ENCODE measurements at places on chromosomes 1 and 21.

DNA sequence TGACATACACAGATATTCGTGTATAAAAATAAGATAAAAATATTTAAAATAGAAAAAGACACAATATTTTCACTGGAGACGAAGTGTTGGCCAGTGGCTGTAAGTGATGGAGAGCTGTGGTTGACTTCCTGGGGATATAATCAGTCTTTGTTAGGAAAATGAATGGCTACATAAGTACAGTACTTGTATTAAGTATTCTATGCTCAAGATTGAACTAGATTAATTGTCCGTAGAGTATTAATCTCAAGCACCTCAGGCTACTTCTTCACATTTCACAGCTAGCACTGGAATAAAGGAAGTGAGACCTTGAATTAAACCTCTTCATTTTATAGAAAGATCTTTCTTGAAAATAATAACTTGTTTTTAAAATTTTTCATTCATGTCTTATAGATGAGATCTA lies 39.0 kb upstream of the RGS5 start:
- DNase-seq, result no peak

DNA sequence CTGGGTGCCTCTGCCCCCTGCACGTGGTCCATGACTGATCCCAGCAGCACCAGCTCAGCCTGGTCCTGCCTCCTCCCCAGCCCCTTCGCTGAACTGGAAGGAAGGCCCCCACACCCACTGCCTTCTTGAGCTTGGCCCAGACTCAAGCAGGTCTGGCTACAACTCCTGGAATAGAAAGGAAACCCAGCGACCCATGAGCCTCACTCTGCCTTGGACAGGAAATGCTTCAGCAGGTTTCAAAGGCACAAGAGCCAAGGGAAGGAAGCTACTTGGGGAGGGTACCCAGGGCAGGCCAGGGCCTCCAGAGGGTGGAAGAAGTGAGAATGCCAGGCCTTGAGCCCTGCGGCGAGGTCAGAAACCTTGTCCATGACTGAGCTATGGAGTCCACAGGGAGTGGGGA lies 35.9 kb upstream of the RD3 start:
- no peak for DNase-seq

GRCh38 chr21:23026878-23027277 lies 2028.7 kb downstream of the NCAM2 start:
- DNase-seq, result no peak

DNA sequence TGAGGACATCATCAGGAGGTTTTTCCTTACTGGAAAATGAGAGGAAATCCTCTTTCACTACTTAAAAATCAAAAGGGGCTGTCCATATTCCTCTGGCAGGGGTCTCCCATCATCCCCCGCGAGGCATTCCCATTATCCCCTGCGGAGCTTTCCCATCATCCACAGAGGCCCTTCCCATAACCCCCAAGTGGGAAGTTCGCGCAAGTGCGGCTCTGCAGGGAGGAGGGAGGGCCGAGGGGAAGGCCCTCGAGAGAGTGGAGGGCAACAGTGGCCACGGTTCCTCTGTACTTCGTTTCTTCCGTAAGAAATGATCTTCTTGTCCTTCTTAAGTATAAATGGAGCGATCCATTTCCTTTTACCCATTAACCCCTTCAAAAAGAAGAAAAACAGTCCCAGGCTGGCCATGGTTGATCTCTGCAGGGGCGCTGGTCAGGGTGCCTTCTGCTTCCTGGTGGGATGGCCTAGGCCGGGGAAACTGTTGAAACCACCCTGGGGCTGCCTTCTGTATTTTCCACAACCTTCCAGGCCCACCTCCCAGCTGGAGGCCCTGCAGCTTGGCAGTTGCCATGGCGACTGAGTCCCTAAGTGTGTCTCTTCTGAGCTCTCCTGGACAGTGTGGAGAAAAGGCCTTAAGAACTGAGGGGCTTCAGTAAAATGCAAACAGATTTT lies 3.6 kb upstream of the RSPH1 start:
- no peak for DNase-seq
